ENCODE measurements at places on chromosomes 2 and 18. TPM values are rescaled to one million over a fixed set of nuclear protein-coding genes. Genes with fewer than 3 reads are reported as not detected.

- DNase-seq, result no peak
Observed at GRCh38 chr18:903701-904100, 970 bp upstream of the ADCYAP1 start.

The DCDC2C gene
- total RNA-seq, result 13.1 TPM

The SH3YL1 gene
- 28.6 TPM for total RNA-seq

The POTEC gene
- not detected for total RNA-seq

- no peak for DNase-seq
Observed at GRCh38 chr2:28292491-28292890, 100.2 kb upstream of the FOSL2 start.

DNA sequence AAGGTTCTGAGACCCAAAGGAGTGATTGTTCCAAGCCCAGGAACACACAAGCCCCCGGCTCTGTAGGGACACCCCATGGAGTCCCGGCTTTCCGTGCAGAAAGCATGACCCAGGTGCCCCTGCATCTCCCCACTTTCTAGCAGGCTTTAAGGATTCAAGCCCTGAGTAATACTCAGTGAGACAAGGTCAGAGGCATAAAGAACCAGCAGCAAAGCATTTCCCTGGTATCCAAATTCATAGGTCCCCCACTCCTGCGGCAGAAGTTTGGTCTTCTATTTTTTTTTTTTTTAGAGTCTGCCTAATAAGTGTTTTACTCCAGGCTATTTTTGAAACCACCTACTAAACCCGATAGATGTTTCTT lies 16.3 kb downstream of the TSHZ1 start:
- no peak for DNase-seq

- no peak for DNase-seq
Observed at GRCh38 chr2:71157124-71157793, 26.8 kb downstream of the MPHOSPH10 start.

Data from thoracic aorta (tissue), 2 donors.